Umbilical cord (tissue), 2 donors: ENCODE measurements at places on chromosomes 1 and 21. TPM values are rescaled to one million over a fixed set of nuclear protein-coding genes. Genes with fewer than 3 reads are reported as not detected.

GRCh38 chr1:118201524-118201923 is 16.5 kb upstream of the SPAG17 start:
- no peak for DNase-seq

FCGR1A gene
- total RNA-seq = 23.8 TPM

DNA sequence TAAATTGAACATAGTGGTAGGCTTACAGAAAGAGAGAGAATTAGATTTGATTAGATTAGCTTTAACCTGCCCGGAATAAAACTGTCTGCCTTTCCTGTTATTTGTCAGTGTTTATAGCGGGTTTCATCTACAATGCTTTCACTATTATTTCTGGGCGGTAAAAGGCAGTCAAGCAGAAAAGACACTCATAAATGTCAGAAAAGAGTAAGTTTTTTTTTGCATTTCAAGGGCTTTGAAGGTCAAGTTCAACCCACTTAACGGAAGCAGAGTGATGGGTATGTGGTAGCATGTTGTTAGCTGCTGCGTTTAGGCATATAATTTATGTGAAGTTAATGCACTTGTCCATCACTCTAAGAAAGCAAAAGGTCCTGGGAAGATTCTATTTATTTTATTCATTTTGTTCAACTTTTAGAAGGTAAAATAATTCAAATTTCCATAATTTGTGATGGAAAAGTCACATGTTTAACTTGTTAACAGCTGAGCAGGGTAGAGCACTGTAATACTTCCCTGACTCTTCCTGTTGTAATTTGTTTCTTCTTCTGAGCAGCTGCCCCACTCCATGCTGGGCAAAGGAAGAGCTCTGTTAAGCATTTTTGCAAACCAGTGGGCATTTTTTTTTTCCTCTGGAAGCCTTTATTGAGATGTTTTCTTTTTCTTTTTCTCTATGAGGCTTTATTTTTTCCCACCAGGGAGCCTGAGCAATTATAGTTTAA is 220.1 kb downstream of the ST6GALNAC3 start:
- no peak for DNase-seq

ELAPOR1 gene
- total RNA-seq = 1.9 TPM

TDRD5 gene
- total RNA-seq = not detected

GRCh38 chr1:244964112-244964971 is 100.0 kb upstream of the HNRNPU start:
- DNase-seq = peak; percentile 87

LINGO4 gene
- total RNA-seq = 0.96 TPM

LRIG2 gene
- 15.2 TPM for total RNA-seq

DNA sequence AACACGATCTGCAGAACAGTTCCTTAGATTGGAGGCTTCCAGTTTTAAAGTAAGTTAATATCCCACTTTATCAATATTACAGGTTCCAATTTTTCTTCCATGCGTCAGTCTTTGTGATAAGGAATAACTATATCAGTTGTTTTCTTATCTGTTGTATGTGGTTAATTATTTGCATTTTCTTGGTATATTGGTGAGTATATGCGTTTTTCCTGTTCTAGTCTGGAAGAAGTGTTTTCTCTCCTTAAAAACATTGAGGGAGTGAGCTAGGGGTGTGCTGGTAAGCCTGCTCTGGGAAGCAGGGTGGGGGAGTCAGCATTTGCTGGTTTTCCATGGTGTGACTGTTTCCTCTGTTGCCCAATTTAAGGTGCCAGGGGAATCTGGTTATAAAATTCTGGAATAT is 50.2 kb upstream of the KIF1B start:
- DNase-seq = no peak

GATAD2B gene
- 12.8 TPM for total RNA-seq

SH3BGRL3 gene
- total RNA-seq = 12.5 TPM

GRCh38 chr1:29011775-29012174 is 97.4 kb downstream of the EPB41 start:
- peak; percentile 73 for DNase-seq

DNA sequence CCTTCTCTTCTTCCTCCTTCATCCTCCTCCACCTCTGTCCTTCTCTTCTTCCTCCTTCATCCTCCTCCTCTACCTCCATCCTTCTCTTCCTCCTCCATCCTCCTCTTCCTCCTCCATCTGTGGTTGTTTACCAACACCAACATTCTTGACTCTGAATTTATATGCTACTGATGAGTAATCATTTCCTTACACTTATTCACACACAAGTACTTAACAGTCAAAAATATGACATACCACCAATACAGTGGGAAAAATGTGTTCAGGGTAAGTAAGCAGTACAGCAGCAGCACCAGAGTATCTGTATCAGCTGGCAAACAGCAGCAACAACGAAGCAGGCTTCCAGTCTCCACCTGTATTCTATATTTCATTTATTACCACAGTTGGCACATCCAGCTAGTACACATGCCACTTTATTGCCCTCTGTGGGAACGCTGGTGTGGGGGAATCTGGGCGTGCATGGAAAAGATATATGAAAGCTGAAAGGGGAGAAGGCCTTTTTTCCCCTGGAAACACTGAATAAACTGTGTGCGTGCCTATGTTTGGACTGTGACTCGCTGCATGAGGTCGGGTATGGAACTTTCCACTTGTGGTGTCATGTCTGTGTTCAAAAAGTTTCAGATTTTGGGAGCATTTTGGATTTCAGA is 16.0 kb downstream of the ADSS2 start:
- no peak for DNase-seq

MROH9 gene
- not detected for total RNA-seq

DNA sequence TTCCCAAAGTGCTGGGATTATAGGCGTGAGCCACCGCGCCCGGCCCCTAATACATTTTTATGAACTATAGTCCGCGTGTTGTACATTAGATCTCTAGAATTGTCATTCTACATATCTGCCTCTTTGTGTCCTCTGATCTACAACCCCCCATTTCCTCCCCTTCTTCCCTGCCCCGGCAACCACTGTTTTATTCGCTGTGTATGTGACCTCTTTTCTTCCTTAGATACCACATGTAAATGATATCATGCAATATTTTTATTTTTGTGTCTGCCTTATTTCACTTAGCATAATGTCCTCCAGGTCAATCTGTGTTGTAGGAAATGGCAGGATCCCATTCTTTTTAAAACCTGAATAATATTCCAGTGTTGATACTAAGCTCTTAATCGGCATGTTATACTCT is 99.5 kb upstream of the NRIP1 start:
- no peak for DNase-seq

ATP1A4 gene
- 0.96 TPM for total RNA-seq

- DNase-seq = no peak
Measured at GRCh38 chr1:47658161-47658920, 220.5 kb downstream of the FOXD2 start.

GRCh38 chr1:2330519-2331199 is 60.7 kb downstream of the MORN1 start:
- DNase-seq = peak; percentile 97

LIX1L gene
- 31.5 TPM for total RNA-seq

DNA sequence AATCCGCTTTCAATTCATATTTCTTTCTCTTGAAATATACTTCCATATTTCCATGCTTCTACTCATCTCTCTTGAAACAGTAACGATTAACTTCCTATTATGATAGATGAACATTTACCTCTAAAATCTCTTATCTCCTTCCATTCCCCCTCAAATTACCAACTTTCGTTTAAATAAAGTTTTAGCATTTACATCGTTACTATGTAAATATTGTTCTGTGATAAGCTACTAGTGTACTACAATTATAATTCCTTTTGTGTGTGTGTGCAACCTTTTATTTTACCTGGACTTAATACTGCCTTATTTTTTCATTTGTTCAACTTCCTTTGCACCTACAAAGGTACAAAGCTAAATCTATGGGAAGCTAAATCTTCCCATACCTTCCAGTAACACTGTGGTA is 4.5 kb downstream of the FOXE3 start:
- no peak for DNase-seq

GRCh38 chr1:243452092-243452491 is 196.3 kb downstream of the SDCCAG8 start:
- no peak for DNase-seq

- no peak for DNase-seq
Measured at GRCh38 chr1:183841550-183841949, 36.6 kb downstream of the RGL1 start.

GRCh38 chr1:84253036-84253435 is 48.5 kb upstream of the SAMD13 start:
- DNase-seq = no peak

DNA sequence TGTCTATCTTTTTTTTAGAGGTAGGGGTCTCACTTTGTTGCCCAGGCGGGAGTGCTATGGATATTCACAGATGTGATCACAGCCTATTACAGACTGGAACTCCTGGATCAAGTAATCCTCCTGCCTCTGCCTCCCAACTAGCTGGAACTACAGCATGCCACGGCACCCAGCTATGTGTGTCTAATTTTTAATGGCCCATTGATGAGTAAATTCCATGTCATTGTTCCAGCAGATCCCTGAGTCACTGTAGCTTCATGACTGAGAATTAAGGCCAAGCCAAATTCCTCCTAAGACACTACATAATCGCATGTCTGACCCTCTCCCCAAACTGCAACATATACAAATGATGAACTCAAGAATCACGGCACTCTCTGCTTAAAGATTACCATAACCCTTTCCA is 84.2 kb upstream of the RGS2 start:
- DNase-seq = no peak

DNA sequence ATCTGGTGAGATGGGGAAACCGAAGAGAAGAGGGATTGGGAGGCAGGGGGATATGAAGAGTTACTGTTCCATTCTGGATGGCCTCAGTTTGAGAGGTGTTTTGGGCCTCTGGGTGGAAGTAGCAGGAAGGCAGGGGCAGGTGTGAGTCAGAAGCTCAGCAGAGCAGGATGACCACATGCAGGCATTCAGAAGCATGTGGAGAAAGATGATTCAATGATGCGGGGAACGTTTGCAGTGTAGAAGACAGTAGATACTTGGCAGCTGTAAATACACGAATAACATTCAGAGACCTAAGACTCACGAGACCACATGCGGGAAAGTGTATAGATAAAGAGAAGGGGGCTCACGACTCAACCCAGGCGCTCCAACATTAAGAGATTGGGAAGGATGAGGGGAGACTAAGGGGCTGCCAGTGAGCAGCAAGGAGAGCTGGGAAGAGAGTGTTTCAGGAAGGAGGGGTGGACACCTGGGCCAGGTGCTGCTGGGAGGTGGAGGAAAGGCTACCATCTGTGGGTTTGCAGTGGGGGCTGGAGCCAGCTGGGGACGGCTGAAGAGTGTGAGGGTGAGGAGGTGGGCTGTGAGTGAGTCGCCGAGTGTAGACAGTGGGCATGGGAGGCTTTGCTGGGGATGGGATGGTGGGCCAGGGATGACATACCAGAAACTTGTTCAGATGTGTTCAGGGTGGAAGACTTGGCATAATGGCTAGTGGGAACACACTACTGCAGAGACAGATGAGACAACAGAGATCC is 5.8 kb upstream of the EPS8L3 start:
- DNase-seq = no peak

TFF2 gene
- total RNA-seq = not detected

GRCh38 chr1:205226868-205227583 is 720 bp upstream of the TMCC2 start:
- DNase-seq = peak; percentile 31

DNA sequence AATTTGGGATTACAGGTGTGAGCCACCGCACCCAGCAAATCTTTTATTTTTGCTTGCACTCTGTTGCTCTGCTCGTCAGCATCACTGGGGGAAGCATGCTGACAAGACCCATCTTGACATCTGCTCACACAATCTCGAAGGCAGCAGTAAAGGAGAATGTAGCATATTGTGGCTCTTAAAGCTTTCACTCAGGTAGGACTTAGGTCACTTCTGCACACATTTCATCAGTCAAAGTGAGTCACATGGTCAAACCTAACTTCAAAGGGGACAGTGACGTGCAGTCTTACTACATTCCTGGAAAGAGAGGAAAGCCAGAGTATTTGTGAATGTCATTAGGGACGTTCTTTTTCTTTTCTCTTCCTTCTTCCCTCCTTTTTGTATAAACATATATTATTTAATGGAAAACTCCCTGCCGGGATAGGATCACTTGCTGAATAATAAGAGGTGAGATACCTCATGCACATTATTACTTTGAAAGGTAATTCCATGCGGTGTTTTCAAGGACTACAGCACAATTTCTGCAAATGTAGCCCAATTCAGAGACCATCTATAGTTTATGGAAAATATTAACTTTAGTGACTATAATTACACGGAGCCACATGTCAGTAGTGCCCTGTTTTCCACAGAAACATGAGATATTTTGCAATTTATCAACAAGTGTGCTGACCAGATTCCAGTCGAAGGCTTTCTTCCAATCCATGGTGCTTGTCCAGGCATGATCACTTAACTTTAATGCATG is 19.3 kb upstream of the ACBD6 start:
- peak; percentile 57 for DNase-seq

DNA sequence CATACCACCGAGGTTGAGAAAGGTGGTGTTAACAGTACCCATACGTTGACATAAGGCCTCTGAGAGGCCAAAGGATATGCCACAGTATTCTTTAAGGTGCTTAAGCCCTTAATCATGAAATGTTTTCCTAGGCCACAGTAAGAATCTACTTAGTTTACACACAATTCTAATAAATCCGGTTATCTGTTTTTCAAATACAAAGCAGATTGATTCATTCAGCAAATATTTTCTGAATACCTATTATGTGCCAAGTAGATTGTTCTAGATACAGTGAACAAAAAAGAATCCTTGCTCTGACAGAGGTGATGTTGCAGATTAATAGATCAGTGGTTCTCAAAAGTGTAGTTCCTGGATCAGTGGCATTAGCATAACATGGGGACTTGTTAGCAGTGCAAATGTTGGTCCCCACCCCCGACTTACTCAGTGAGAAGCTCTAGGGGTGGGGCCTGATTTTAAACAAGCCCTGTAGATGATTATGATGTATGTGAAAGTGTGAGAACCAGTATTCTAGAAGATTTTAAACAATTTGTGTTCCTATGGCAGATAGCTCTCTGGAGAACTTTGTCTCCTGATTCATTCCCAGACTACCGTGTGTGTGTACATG is 61.6 kb downstream of the NFIA start:
- DNase-seq = no peak

- DNase-seq = no peak
Measured at GRCh38 chr1:154422521-154422920, 17.4 kb downstream of the IL6R start.

GRCh38 chr1:2840036-2840809 is 38.7 kb upstream of the TTC34 start:
- no peak for DNase-seq

- no peak for DNase-seq
Measured at GRCh38 chr1:29362764-29363163, 126.4 kb downstream of the PTPRU start.

GOLT1A gene
- total RNA-seq = not detected
